Mucosa of descending colon (tissue), 3 donors: ENCODE measurements at places on chromosomes 2 and 18. TPM values are rescaled to one million over a fixed set of nuclear protein-coding genes. Genes with fewer than 3 reads are reported as not detected.

CRYGC gene
- not detected for total RNA-seq

MLPH gene
- total RNA-seq, result 133 TPM

ZNF396 gene
- total RNA-seq, result 2.8 TPM

NEB gene
- 1.1 TPM for total RNA-seq

IHH gene
- total RNA-seq, result 91.2 TPM

POTEI gene
- not detected for total RNA-seq

DNA sequence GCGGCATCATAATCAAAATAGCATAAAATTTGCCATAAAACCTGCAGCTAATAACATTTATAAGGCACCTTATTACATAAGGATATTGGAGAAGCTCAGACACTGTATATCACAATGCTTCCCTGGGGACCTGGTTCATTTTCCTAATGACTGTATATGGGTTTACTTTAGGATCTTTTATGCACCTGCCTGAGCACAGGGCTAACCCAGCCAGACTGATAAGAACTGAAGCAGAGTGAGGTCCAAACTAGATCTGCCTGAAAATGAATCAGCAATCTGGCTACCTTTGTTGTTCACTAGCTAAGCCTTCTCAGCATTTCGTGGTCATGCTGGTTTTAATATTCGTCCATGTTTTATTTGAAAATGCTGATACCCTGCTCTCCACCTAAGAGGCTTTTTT lies 1922.3 kb upstream of the CELF4 start:
- no peak for DNase-seq

DNA sequence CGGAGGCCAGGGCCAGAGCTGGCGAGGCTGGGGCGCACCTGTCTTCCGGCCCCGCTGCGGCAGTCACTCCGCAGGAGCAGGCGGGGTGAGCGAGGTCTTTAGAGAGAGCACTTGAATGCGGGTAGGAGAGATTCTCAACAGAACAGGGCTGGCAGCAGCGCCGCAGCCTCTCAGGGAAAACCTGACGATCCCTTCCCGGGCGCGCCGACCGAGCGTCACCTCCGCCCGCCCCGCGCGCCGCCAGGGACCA lies 526 bp downstream of the PRKRA start:
- no peak for DNase-seq

GRCh38 chr2:101052147-101052546 lies 50.1 kb downstream of the RPL31 start:
- no peak for DNase-seq

DNA sequence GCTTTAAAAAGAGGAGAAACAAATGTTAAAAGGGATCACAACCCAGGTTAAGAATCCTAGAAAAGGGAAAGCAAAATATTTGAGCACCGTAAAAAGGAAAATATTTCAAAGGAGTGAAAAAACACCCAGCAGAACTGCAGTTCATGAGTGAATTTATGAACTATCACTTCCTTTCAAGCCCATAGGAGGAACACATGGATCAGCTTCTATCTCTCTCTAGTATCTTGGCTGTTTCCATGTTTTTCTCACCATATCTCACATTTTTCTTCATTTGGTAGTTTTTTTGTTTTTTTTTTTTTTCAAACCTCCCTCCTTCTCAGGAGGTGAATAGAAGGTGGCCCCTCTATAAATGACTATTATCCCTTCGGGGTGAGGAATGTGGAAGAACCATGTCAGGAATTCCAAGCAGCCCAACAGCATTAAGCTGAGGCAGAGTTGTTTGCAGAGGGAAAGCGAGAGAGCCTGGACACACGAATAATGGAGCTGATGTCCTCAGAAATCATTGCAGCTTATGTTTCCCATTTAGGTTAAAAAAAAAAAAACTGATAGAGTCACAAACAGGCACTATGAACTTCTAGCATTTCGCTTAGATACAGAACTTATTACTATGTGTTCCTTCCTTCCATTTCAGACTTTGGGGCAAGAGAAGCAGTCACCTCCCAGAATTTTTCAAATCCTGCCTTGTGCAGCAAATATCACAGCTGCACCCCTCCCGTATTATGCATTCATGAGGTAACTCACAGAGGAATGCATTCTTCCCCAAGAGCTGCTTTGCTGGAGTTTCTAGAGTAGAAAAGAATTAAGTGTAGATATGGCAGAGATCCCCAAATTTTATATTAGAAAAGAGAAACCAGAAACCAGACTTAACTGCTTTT lies 315.6 kb downstream of the IRS1 start:
- DNase-seq, result no peak

GRCh38 chr2:236861944-236862343 lies 223.7 kb upstream of the COPS8 start:
- no peak for DNase-seq

- DNase-seq, result no peak
Measured at GRCh38 chr2:182360663-182361260, 66.1 kb downstream of the PDE1A start.

DNA sequence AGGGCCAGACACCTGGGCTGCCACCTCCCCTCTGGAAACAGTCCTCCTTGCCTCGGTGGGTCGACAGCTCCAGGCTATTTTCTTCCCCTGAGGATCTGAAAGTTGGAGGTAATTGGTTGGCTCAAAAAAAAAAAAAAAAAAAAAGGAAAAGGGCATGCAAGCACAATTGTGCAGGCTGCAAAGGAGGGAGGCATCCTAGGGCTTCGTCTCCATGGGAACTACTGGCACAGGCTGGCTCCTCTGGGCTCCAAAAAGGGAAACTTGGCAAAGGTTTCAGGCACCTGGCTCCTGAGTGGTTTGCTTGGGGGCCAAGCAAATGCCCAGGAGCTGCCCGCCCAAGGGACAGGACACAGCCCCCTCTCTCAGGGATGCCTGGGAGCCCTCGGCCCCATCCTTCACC lies 1.1 kb upstream of the KCNIP3 start:
- DNase-seq, result no peak

DNA sequence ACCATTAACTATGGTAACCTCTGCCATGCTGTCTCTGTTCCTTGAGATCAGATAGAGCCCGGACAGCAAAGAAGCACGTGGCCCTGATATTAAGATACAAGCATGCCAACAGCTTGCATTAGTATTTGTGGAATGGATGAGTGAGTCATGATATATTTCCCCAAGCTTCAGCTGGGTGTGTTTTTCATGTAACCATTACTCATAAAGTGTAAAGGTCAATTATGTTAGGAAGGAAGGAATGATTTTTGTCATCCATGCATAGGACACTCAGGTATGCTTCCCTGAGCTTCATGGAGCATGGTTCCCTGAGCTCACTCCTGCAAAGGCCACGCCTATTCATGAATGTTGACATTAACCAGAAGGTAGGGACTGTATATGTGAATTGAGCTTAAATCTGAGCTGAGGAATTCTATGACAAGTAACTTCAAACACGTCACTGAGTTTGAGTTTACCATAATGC lies 74.6 kb downstream of the ARL4C start:
- peak; percentile 31 for DNase-seq

DNA sequence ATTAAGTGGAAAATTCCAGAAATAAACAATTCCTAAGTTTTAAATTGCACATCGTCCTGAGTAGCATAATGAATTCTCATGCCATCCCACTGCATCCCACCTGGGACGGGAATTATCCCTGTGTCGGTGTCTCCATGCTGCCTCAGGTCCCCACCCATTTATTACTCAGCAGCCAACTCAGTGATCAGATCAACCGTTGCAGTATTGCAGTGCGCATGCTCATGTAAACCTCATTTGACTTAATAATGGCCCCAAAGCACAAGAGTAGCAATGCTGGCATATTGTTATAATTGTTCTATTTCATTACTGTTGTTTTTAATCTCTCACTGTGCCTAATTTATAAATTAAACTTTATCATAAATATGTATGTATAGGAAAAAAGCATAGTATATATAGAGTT lies 214.4 kb downstream of the METTL4 start:
- no peak for DNase-seq
